ENCODE measurements at places on chromosomes 16 and 17.
A peak's percentile ranks its signal among the peaks of the same experiment; 100 is the strongest.

DNA sequence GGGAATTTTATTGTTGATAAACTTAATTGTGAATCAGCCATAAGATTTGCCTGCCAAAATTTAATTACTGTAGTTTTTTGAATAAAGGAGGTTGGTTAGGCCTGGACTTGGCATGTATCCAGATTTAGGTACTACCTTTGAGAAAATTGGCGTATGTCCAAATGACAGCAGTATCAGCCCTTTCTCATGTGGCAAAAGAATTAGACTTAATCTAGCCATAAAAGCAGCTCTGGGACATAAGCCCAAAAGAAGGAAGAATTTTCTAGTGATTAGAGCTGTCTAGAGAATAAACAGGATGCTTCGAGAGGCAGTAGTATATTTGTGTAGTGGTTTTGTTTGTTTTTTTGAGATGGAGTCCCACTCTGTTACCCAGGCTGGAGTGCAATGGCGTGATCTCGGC is 27.7 kb downstream of the PPM1E start:
- DNase-seq = no peak

- DNase-seq = peak; percentile 67
Measured at GRCh38 chr17:78862073-78863023, 21.7 kb upstream of the USP36 start.

DNA sequence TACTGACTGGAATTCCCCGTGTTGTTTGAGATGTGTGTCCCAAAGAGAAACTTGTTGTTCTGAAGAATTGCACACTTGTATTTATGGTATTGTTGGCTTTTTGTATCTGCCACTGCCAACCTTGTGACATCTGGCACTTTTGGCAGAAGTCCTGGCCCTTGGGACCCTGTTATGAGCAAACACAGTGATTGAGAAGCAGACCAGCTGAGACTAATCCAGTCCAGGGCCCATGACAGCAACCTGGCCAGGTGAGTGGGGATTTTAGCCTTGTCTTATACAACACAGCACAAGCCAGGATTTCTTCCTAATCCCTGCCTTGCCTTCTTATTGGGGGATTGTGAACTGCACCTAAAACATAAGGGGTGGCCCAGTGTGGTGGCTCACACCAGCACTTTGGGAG is 80.0 kb downstream of the NTN1 start:
- no peak for DNase-seq

DNA sequence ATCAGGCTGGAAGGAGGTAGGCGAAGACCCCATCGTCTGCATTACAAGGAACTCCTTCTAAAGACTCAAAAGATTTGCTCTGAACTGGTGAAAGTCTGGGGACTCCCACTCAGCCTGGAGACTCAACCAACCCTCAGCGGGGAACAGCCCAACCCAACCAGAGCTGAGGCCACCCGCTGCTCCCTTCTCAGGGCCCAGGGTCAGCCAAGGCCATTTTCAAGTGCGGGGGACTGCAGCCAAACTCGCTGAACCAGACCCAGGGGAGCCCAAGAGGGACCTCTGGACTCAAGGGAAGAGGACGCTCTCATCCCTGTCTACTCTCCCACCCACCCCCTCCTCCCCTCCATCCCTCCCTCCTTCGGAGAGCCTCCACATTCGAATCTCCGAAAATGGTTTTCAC is 24.1 kb downstream of the XYLT1 start:
- DNase-seq = no peak

DNA sequence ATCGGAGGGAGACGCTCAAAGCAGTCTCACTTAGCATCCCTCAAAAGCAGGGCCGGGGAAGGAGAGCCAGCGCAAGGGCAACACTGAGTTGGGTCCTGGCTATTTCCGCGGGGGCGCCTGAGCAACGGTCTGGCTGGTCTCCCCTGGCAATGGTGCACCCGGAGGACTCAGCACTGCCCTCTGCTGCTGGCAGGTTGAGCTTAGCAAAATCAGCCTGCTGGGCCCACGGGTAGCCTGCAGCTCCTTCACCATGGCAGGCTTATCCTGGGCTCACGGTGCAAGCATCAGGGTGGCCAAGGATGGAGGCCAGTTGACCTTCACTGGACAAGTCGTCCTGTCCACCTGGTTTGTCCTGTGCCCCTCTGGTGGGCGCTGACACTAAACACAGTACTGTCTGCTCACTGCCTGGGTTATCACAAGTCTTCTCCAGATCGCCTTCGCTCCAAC is 14.4 kb upstream of the ALDH3A1 start:
- DNase-seq = peak; percentile 17

- DNase-seq = no peak
Measured at GRCh38 chr17:77245162-77245926, 104.6 kb downstream of the SEC14L1 start.

GRCh38 chr16:69745232-69745612 is 9.5 kb downstream of the NOB1 start:
- DNase-seq = no peak

- peak; percentile 47 for DNase-seq
Measured at GRCh38 chr16:12235110-12235509, 258.6 kb downstream of the SNX29 start.

DNA sequence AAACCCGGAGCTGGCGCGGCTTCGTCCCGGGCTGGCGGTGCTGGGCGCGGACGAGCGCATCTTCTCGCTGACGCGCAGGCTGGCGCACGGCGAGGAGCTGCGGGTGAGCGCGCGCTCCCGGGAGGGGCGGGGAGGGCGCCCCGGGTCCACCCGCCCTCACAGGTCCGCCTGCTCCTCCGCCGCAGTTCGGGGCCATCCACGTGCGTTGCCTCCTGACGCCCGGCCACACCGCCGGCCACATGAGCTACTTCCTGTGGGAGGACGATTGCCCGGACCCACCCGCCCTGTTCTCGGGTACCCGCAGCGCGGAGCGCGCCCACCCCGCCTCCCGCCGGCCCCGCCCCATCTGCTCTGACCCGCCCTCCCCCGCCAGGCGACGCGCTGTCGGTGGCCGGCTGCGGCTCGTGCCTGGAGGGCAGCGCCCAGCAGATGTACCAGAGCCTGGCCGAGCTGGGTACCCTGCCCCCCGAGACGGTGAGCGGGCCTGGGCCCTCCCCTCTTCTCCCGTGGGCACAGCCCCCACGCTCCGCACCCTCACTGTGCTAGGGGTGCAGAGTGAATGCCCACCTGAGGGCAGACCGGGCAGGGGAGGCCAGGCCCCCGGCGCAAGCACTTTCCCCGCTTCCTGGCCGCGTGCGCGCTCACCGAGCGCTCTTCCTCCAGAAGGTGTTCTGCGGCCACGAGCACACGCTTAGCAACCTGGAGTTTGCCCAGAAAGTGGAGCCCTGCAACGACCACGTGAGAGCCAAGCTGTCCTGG is 1.4 kb downstream of the HAGHL start:
- DNase-seq = peak; percentile 54

DNA sequence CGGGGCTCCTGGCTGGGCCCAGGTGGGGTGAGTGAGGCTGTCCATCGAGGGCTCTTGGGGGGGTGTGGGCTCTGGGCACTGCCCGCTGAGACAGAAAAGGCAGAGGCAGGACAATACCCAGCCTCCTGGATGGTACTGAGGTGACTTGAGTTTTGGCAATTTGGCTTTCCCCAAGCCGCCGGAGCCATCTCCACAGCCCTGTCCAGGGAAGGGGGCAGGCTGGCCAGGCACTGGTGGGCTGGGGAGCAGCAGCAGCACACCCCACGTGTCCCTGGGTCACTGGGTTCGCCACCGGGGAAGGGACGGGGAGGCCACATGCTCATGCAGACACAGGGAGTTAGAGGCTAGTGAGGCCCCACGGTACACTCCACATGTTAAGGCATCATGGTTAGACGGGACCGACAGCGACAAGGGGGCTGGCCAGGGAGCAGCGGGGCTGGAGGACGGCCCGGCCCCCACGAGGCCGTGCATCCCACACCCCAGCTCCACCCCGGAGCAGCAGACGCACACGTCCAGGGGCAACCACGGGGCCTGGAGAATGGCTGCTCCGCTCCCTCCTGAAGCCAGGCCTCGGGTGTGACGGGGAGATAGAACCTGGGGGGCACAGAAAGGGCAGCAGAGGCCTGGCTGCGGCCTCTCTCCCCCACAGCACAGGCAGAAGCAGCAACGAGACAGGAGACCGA is 3.0 kb downstream of the ARHGDIA start:
- no peak for DNase-seq

DNA sequence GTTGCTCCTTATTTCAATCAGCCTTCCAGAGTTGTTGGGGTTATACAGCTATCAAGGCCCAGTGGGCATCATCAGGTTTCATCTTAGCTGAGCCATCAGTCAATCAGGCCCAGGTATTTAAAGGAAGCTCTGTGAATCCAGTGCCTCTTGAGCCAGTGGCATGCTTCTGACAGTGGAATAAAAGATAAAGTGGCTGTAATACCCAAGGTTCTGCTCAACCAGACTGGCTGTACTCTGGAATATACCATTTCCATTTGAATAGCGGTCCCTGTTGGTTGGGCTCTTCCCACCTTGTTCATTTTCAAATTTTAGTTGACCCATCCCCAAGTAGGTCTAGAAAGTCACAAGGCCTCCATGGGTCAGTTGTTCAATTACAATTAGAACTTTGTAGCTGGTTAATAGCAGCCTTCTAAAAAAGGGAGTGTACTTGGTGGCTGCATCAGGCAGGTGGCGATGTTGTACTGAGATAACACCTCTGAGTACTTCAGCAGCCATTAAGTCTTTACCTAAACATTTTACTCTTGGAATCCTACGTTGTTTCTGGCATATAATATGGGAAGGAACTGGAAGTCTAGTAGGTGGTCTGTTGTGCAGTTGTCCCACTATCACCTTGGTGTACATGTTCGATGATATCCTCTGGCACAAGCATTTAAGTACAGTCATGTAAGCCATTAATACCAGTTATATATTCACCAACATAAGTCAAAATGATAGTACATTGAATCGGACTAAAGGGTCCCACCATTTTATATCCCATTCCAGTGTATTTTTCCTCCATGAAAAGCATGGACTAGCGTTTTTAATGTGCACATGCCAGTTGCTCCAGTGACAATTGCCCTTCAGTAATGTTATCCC is 294.1 kb downstream of the BCAS3 start:
- no peak for DNase-seq

DNA sequence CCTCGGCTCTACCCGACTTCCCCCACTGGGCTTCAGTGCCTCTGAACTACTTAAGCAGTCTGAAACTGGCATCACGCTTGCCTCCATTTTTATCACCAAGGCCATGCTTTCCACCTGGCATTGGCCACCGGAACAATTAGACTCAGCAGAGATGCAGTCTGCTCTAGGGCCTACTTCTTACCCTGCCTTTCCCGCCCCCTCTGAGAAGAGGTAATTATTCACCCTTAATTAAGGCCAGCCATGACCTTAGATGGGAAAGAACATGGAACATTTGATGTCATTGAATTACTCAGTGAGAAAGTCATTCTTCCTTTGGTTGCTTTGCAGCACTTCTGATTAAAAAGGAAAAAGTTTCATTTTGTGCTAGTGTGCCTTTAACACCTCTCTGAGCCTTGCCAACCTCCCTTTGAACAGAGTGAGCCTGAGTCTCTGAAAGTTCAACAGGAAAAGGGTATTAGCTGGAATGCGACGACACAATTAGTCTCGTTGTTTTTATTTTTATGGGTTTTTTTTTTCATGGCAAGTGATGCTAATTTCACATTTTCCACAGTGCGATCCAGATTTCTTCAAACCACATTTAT is 60.9 kb upstream of the TNRC6A start:
- DNase-seq = peak; percentile 15

DNA sequence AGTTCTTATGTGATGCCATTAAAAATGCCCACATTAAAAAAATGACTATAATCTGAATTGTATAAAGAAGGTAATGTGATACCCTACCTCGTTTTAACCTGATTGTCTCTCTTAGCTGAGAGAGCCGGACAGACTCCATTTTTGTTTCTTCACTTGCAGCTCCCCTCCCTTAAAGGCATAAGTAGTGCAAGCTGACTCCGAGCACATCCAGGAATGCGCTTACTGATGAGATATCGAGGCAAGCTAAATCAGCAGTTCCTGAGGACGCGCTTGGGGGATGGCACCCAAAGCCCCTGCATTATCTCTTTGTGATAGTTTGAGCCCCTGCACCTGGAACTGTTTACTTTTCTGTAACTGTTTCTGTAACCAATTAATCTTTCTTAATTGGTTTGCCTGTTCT is 6.3 kb downstream of the KRT24 start:
- no peak for DNase-seq

DNA sequence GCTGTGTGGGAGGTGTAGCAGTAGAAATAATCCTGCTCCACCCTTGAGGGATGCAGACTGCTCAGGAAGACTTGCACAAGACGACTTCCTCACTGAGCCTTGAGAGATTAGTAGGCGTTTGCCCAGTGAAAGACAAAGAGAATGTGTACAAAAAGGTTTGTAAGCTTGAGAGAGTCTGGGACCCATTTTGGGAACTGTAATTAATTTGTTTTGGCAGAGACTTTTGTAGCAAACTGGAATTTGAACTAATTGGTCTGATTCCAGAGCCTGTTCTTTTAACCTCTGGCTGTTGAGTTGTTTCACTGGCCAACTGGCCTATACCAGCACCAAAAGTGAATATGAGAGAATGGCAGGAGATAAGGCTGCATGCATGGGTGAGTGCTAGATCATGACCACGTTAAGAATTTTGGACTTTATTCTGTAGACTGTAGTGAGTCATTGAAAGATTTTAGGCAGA is 75.5 kb downstream of the AATF start:
- no peak for DNase-seq

DNA sequence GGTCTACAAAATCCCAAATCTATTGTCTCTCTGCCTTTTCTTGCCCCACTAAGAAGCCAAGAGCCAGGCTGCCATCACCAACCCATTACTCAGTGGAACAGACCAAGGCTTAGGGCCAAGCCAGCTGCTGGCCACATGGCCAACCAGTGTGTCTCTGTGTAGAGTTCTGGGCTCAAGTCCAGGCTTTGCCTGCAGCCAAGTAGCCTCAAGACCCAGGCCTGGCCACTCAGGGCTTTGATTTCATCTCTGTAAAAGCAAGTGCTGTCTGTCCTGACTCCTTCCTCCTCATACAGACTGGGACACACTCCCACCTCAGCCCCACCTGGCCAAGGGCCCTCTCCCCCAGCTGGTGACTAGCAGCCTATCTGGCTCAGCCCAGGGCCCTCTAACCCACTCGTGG is 14.6 kb downstream of the SREBF1 start:
- peak; percentile 98 for DNase-seq

GRCh38 chr17:72853440-72854415 is 238.8 kb downstream of the SLC39A11 start:
- DNase-seq = no peak

GRCh38 chr16:70767377-70768202 is 33.4 kb downstream of the VAC14 start:
- DNase-seq = no peak

DNA sequence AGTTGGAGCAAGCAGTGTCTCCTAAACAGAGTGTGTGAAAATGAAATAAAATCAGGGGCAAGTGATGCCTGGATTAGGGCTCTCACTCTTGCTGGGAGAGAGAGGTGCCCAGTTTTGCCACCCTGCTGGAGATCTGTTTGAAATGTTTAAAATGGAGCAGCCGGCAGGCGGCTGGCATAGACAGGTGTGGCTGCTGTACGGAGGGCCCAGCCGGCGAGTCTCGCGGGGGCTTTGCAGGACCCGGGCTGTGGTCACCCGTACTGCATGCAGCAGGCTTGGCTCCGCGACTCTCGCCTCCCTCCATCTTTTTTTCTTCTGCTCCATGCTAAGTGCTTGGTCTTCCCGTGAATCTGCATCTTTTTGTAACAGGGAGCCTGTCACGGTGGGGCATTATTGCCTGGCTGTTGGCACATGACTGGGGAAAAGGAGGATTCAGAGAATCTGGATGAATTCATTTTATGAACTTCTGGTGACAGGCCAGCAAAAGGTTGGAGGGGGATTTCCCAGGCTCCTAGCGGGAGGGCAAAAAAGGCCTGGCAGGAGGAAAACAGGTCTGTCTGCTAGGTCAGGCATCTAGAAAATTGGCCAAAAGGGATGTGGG is 1.8 kb downstream of the ZNRF1 start:
- peak; percentile 24 for DNase-seq

Measured in pons (tissue), 1 donor.